Activated naive CD8-positive, alpha-beta T cell treated with anti-CD3 and anti-CD28 coated beads for 36 hours (primary cell): ENCODE measurements at places on chromosomes 16 and 17. TPM values are rescaled to one million over a fixed set of nuclear protein-coding genes. Genes with fewer than 3 reads are reported as not detected.

The SEZ6L2 gene
- total RNA-seq, result not detected

The SLFN12 gene
- total RNA-seq, result 8.6 TPM

DNA sequence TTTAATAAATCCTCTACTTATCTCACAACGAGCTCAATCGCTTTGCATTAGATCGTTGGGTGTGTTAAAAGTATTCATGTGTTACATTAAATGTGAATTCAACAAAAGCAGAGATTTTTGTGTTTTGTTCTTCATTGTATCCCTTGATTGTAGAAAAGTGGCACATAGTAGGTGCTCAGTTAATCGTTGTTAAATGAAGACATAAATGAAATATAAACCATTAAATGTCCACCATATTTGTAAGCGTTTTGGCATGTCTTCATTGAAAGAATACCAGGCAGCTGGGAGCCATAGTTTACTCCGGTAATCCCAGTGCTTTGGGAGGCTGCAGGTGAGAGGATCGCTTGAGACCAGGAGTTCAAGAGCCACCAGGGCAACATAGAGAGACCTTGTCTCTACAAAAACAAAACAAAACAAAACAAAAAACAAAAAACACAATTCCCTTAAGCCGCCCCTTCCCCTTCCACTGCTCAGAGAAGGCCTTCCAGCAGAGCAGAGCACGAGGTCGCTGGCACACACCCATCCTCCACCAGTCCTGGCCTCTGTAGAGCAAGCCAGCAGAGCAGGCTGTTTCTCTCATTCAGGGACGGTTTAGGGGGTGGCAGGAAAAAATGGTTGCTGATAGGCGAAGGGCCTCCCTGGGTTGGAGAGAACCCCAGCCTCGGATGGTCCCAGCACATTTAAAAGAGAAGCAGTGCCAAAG is 673 bp upstream of the CHD9 start:
- peak; percentile 13 for DNase-seq

DNA sequence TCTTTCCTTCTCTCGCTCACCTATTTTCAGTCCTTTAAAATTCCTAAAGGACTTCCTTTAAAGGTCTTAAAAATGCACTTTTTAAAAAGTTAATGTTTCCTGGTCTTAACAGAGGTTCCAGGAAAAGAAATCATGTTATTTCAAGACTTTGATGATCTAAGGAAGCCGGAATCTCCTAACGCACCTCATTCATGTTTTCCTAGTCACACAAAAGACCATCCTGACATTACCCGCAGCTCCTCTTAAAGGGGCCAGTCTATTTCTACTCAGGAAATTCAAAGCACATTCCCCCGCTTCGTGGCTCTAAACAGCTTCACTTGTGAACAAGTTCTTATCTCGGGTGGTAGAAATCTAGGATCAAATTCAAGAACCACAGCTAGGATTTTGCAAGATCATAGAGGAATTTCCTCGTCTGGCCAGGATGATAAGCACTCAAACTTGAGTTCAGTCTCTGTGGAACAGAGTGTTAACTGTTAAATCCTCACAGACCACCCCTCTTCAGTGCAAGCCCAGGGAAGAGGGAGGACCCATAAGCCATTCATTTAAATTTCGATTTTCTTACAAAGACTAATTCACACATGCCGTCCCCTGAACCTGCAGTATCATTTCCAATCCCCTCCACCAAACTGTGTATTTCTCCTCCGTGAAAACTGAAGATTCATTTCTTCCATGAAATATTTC is 137.1 kb upstream of the AXIN2 start:
- DNase-seq, result no peak

DNA sequence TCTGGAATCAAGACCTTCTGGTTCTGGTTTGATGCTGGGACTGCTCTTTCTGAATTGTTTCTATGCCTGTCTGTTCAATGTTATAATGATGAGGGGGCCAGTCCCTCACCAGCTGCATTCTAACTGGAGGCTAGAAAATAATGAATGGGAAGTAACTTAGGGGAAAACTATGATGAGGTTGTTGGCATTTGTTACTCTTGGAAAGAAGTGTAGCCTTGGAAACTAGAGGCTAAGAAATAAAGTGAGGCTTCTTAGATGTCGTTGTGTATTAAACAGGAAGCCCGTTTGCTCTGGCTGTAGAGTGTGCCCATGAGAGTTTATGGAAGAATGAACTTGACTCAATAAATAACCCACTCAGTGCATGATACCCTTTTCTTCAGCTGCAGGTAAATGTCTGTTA is 140.8 kb downstream of the PRKCA start:
- DNase-seq, result no peak

GRCh38 chr16:13229039-13229438 is 327.6 kb downstream of the SHISA9 start:
- no peak for DNase-seq
